HFFc6 (cell line): ENCODE measurements at places on chromosomes 7 and 10. TPM values are rescaled to one million over a fixed set of nuclear protein-coding genes. Genes with fewer than 3 reads are reported as not detected.
A peak's percentile ranks its signal among the peaks of the same experiment; 100 is the strongest.

DNA sequence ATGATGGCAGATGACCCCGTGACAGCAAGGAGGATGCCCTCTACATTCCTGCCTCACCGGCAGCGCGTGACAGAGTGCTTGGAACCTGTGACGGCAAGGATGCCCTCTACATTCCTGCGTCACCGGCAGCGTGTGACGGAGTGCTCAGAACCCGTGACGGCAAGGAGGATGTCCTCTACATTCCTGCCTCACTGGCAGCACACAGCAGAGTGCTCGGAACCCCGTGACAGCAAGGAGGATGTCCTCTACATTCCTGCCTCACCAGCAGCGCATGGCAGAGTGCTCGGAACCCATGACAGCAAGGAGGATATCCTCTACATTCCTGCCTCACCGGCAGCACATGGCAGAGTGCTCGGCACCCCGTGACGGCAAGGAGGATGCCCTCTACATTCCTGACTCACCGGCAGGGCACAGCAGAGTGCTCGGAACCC is 231.0 kb downstream of the DIP2C start:
- no peak overlapping the region for H3K4me3 ChIP-seq
- DNase-seq, result no peak
- peaks cover 31% of the 10 kb centered on the region for H3K4me1 ChIP-seq
- peaks cover 31% of the 10 kb centered on the region for H3K36me3 ChIP-seq

GPR15LG gene
- total RNA-seq, result not detected in 3 replicates

VGF gene
- 0.26 and 0.63 TPM in 2 replicates for total RNA-seq

GRCh38 chr7:47887016-47887640 is 61.1 kb downstream of the PKD1L1 start:
- no peak for DNase-seq
- no peaks in the 10 kb centered on the region for H3K4me1 ChIP-seq
- H3K27ac ChIP-seq, result no peak overlapping the region
- no peak overlapping the region for H3K4me3 ChIP-seq
- H3K36me3 ChIP-seq, result no peaks in the 10 kb centered on the region

DNA sequence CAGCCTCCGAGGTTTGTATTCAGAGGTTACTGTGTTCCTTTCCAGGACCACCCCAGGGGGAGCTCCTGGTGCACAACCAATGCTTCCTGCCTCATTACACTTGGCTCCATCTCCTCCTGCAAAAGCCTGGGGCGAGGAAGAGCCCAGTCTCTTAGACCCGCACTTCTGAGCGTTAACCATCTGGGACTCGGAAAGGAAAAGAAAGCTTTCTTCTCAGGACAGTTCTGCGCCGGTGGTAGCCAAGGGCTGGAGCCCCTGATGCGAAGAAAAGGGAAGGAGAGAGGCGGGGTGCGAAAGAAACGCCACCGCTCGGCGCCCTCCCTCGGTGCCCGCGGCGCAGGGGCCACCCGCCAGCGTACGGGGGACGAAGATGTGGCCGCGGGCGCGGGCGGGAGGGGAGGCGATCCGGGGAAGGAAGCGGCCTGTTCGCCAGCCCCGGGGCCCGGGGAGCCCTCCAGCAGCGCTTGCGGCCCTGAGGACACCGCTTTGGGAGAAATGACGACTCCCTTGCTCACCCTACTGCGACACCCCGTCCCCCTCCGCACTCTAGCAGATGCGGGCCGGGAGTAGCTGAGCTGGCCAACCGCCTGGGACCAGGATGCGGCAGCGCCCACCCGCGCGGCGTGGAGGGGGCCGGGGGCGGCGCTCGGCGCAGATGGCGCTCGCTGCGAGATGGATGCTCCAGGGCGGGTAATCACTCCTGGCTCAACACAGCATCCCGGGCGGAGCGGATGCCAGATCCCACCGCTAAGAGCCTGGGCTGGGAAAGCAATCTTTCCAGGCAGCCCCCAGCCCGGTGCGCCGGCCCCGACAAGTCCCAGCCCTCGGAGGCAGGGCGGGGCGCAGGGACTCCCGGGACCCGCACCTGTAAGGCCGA is 1.3 kb downstream of the NRCAM start:
- H3K27ac ChIP-seq, result no peak overlapping the region
- peaks cover 5% of the 10 kb centered on the region; the same call in 1 of the 2 replicates for H3K4me1 ChIP-seq
- peak overlapping the region; percentile 82 for H3K4me3 ChIP-seq
- DNase-seq, result no peak
- H3K36me3 ChIP-seq, result no peaks in the 10 kb centered on the region

DNA sequence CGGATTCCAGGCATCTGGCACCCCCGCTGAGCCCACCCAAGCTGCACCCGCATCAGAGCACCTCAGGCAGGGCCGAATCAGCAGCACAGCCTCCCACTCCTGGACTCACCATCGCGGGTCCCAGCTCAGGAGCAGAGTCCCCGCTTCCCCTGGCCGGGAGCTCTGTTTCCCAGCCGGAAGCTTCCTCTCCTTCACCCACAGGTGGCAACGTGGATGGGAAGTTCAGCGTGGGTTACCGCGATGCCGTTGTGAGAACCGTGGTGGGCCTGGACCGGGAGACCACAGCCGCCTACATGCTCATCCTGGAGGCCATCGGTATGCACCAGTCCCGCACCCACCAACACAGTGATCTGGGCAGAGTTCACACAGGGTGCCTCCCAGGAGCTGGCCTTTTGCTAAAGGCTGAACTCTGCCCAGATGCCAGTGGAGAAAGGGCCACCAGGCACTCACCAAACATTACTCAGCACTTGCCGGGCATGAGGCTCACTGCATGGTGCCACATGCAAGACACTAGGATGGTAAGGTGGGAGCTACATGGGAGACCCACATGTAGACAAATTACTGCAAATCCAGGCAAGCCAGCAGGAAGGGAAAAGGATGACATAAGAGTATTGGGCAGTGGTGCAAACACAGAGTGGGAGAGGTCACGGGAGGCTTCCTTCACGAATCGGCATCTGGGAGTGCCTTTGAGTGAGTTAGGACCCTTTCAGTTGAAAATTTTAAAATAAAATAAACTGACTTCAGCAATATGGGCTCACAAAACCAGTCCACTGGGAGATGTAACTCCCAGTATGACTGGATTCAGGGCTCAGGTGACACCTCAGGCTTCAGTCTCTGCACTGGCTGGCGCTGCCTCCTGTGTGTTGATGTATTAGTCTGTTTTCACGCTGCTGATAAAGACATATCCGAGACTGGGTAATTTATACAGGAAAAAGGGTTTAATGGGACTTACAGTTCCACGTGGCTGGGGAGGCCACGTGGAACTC is 10.4 kb downstream of the C10orf105 start:
- no peak overlapping the region for H3K4me3 ChIP-seq
- no peaks in the 10 kb centered on the region for H3K36me3 ChIP-seq
- no peak for DNase-seq
- H3K27me3 ChIP-seq, result peaks cover 19% of the 10 kb centered on the region
- H3K27ac ChIP-seq, result no peak overlapping the region

GRCh38 chr7:70797109-70797514 is 334.8 kb upstream of the GALNT17 start:
- no peaks in the 10 kb centered on the region for H3K36me3 ChIP-seq
- H3K27me3 ChIP-seq, result no peaks in the 10 kb centered on the region
- no peaks in the 10 kb centered on the region for H3K4me1 ChIP-seq
- no peak overlapping the region for H3K27ac ChIP-seq
- no peak for DNase-seq

- no peaks in the 10 kb centered on the region for H3K4me1 ChIP-seq
- DNase-seq, result no peak
- no peaks in the 10 kb centered on the region for H3K27me3 ChIP-seq
- H3K36me3 ChIP-seq, result no peaks in the 10 kb centered on the region; the same call in 1 of the 2 replicates
- H3K4me3 ChIP-seq, result no peak overlapping the region
- no peak overlapping the region for H3K27ac ChIP-seq
Observed at GRCh38 chr10:85901599-85901998, 465.0 kb downstream of the GRID1 start.

- H3K4me1 ChIP-seq, result peaks cover 19% of the 10 kb centered on the region
- H3K4me3 ChIP-seq, result no peak overlapping the region
- DNase-seq, result no peak
- no peak overlapping the region for H3K27ac ChIP-seq
- H3K27me3 ChIP-seq, result peaks cover 6% of the 10 kb centered on the region; the same call in 1 of the 2 replicates
Observed at GRCh38 chr10:92747600-92747999, 57.8 kb downstream of the HHEX start.

GRCh38 chr7:47292832-47293309 is 289.0 kb downstream of the TNS3 start:
- peak overlapping the region; percentile 45 for H3K4me3 ChIP-seq
- H3K27ac ChIP-seq, result peak overlapping the region; percentile 97
- no peak for DNase-seq
- peaks cover 62% of the 10 kb centered on the region for H3K36me3 ChIP-seq

- no peak for DNase-seq
- H3K27ac ChIP-seq, result no peak overlapping the region
- H3K4me1 ChIP-seq, result no peaks in the 10 kb centered on the region
- H3K4me3 ChIP-seq, result no peak overlapping the region
- H3K27me3 ChIP-seq, result peaks cover 56% of the 10 kb centered on the region
- H3K36me3 ChIP-seq, result no peaks in the 10 kb centered on the region
Observed at GRCh38 chr10:43230909-43231522, 35.8 kb downstream of the RASGEF1A start.

PPP1R17 gene
- total RNA-seq, result not detected in 3 replicates

OR6B1 gene
- not detected in 2 replicates for total RNA-seq

DNA sequence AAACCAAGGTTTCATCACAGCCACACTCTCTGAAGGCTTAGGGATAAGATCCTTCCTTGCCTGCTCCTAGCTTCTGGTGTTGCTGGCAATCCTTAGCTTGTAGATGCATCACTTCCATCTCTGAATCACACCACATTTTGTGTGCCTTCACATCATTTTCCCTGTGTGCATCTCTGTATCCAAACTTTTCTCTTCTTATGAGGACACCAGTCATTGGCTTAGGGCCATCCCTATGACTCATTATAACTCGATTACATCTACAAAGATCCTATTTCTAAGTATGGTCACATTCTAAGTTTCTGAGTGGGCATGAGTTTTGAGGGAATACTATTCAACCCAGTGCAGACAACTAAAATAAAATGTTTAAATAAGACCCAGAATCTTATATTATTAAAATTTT is 121.7 kb downstream of the C7orf25 start:
- no peaks in the 10 kb centered on the region for H3K36me3 ChIP-seq
- H3K27me3 ChIP-seq, result no peaks in the 10 kb centered on the region; the same call in 1 of the 2 replicates
- H3K4me3 ChIP-seq, result no peak overlapping the region
- H3K4me1 ChIP-seq, result no peaks in the 10 kb centered on the region
- DNase-seq, result no peak

DNA sequence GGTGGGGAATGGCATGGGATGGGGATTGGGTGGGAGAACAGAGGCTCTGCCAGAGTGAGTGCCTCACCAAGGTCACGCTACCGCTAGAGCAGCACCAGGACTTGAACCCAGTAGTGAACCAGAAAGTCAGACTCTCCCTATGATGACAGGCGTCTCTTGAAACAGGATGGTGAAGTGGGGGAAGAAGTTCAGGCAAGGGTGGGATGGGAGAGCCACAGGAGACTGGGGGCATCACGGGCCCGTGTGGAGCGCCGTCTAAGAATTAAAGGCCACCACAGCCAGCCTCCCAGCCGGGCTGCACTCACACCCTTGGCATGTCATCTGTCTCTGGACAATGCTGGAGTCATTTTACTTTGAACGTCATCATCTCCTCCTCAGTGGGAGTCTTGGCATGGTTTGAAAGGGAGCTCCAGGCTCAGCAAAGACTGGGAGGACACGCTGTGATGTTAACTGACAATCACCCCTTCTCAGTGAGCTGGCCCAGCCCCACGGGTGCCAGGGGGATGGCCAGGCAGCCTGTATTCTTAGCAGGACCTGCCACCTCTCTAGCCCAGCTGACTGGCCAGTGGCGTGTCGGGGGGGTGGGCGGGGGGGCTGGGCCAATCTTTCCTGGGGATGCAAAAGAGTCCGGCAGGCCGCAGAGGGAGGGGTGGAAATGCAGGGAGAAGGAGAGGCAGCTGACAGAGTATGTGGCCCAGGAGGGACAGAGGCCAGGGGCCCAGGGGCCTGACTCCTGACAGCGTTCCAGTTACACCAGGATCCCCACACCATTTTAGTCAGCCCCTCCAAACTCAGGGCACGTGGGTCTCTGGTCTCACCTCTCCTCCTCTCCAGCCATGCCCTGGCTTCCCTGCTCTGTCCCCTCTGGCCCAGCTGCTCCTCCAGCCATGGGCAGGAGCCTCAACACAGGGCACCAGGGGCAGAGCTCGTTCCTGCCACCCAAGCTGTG is 96.2 kb downstream of the VOPP1 start:
- peaks cover 22% of the 10 kb centered on the region for H3K36me3 ChIP-seq
- peak overlapping the region; percentile 25; the same call in 1 of the 2 replicates for H3K27ac ChIP-seq
- DNase-seq, result no peak
- H3K27me3 ChIP-seq, result peaks cover 2% of the 10 kb centered on the region
- peaks cover 66% of the 10 kb centered on the region for H3K4me1 ChIP-seq

DNA sequence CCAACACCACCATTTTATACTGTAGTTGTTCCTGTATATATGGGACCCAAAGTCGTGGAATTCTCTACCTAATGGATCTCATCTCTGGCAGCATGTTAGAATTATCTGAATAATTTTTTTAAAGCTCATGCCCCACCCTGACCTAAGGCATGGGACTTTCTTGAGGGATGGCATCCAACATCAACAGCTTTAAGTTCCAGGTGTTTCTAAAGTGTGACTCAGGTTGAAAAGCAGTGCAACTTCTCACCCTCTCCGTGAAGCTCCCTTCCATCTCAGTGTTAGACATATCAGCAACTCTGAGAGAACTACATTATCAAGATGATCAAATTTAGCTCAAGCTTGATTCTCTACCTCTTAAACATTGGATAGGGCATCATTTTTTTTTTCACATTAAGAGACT is 18.1 kb upstream of the RAB18 start:
- peaks cover 26% of the 10 kb centered on the region for H3K4me1 ChIP-seq
- H3K4me3 ChIP-seq, result no peak overlapping the region
- peaks cover 2% of the 10 kb centered on the region for H3K36me3 ChIP-seq

- no peaks in the 10 kb centered on the region for H3K4me1 ChIP-seq
- no peak overlapping the region for H3K27ac ChIP-seq
- DNase-seq, result no peak
- H3K27me3 ChIP-seq, result peaks cover 6% of the 10 kb centered on the region
- H3K4me3 ChIP-seq, result no peak overlapping the region
Observed at GRCh38 chr7:155311826-155312537, 14.3 kb downstream of the INSIG1 start.

PTF1A gene
- not detected in 3 replicates for total RNA-seq

GRCh38 chr7:110645060-110645459 is 445.9 kb upstream of the LRRN3 start:
- no peak overlapping the region for H3K27ac ChIP-seq
- peaks cover 9% of the 10 kb centered on the region; the same call in 1 of the 2 replicates for H3K4me1 ChIP-seq
- H3K4me3 ChIP-seq, result no peak overlapping the region

- H3K27me3 ChIP-seq, result peaks cover 2% of the 10 kb centered on the region
- no peaks in the 10 kb centered on the region for H3K4me1 ChIP-seq
- no peak overlapping the region for H3K4me3 ChIP-seq
- no peak overlapping the region for H3K27ac ChIP-seq
- no peaks in the 10 kb centered on the region for H3K36me3 ChIP-seq
Observed at GRCh38 chr7:51351661-51352060, 35.1 kb upstream of the COBL start.

- H3K4me3 ChIP-seq, result no peak overlapping the region
- peaks cover 22% of the 10 kb centered on the region for H3K27me3 ChIP-seq
- no peaks in the 10 kb centered on the region for H3K4me1 ChIP-seq
- no peak overlapping the region for H3K27ac ChIP-seq
- no peaks in the 10 kb centered on the region for H3K36me3 ChIP-seq
- DNase-seq, result no peak
Observed at GRCh38 chr7:135337977-135338550, 104.4 kb downstream of the STRA8 start.

DCLRE1A gene
- 4.5 to 6.1 TPM (median 5.2 TPM) in 3 replicates for total RNA-seq
